Activated CD4-positive, alpha-beta T cell treated with anti-CD3 and anti-CD28 coated beads for 1 hour (primary cell): ENCODE measurements at places on chromosomes 7 and 10.
A peak's percentile ranks its signal among the peaks of the same experiment; 100 is the strongest.

DNA sequence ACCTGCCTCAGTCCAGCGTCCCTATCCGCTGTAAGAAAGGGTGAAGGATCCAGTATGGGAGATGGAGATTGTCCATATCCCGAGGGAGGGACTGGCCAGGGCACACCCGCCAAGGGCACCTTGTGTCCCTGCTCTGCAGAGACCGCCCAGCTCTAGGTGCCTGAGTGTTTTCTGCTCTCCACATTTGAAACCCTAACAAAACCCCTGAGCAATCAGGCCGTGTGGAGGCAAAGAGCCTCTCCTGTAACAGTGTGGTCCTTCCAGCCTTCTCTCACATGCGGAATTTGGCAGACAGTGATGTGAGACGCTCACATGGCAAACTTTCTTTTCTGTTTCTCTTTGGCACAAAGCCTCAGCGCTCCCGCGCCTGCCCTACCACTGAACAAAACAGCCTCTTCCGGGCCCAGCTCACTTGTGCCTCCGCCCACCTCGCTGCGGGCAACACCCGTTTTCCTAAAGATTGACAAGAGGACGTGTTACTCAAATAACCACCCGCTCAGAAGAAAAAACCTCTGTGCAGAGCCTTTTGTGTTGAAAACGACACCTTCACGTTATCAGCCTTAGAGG lies 514.8 kb downstream of the DNAJB6 start:
- peak; percentile 69 for DNase-seq

- DNase-seq: no peak
These were observed 15.5 kb upstream of the TRIL start for GRCh38 chr7:28973591-28973990.

- DNase-seq: no peak
These were observed 165.8 kb upstream of the DGKB start for GRCh38 chr7:15068324-15068723.

DNA sequence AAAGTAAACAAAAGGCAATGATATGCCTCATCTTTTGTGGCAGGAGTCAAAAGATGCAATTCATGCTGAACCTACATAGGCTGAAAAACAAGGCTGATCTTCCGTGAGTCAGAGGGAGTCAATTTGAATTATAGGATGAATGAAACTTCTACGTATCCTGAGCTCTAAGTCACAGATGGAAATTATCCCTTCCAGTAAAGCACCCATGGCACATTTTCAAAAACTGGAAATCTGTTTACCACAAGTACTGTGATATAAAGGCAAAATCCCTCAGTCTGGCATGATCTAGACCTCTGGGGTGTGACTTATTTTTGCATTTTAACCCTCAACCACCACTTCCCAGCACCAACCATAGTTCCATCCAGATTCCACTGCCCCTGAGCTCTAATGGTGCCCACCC lies 69.6 kb downstream of the NRG3 start:
- DNase-seq: no peak

GRCh38 chr7:106127984-106128780 lies 16.1 kb upstream of the SYPL1 start:
- DNase-seq: no peak

DNA sequence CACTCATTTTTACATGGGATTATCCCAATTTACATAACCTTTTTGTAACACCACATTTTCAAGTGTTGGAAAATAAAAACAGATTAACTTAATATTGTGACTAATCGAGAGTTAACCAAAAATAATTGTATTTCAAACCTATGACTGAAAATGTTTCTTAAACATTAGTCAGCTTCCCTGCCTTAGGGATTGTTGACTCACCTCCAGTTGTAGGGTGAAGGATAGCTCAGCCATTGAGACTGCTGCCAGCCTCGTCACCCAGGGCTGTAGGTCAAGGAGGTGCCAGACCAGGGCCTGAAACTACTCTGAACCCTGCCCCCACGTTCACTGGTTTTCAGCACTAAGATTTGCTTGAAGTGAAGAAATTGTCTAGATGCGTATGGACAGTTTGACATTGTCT lies 351.2 kb downstream of the GFRA1 start:
- no peak for DNase-seq

DNA sequence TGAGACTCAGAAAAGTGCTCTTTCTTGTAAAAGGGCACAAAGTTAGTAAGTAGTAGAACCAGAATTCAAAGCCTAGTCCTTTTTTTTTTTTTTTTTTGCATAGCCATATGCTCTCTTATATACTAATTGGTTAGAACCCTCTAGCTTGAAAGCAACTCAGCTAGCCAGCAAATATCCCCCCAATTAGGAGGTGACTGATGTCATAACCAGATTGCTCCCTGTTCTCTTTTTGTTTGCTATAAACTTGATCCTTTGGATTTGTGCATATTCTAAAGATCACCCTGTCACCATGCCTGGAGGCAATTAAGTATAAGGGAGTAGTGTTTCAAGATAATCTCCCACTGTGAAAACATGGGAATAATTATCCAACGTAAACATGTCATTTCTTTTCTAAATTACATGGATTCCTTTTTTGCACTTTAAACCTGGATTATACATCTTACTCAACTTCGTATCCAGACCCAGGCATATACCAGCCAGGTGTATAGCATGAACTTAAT lies 963.4 kb downstream of the CNTNAP2 start:
- DNase-seq: no peak

DNA sequence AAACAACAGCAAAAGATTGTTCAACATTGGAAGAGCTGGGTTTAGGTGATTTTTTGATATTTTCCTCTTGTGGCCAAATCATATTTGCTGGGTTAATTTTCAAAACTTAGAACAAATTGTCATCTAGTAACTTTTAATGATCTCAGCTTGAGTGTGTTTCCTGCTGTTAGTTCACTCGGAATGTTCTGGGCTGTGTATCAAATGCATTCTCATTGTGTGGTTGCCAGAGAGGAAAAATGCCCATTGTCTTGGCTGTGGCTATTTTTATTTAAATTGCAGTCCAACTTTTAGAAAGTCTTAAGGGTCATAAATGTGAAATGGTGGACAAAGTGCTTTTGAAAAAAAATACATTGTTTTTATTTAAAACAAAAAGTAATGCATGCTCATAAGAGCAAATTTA lies 542.0 kb downstream of the TNS3 start:
- DNase-seq: no peak

DNA sequence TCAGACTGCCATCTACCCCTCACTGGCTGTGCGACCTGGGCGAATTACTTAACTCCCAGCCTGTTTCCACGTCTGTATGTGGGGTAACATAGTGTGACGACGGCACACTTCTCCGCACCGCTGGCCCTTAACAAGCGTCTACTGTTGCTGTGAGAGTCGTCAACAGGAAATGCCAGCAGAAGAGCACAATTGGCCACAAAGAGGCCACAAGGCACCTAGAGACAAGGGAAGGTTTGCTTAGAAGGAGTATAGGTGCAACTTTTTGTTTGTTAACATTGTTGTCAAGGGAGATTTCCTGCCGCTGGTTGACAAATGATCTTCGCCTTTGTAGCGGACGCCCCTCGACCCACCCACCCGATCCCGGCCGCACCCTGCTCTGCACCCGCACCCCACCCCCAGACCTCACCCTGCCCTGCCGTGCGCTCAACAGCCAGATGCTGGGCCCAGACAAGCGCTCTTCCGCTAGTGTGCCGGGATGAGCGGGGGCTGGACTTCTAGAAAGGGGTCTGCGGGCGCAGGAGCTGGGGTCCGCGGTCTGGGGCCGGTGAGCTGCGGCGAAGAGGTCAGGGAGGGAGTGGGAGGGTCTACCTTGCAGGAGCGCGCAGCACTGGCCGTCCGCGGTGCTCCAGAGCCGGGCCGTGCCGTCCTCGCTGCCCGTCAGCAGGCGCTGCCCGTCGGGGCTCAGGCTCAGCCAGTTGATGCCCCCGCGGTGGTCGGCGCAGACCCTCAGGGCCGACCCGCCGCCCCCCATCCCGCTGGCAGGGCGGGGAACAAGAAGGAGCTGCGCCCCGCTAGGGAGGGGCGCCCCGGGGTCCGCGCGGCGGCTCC lies 785 bp downstream of the WDR86 start:
- peak; percentile 27 for DNase-seq

DNA sequence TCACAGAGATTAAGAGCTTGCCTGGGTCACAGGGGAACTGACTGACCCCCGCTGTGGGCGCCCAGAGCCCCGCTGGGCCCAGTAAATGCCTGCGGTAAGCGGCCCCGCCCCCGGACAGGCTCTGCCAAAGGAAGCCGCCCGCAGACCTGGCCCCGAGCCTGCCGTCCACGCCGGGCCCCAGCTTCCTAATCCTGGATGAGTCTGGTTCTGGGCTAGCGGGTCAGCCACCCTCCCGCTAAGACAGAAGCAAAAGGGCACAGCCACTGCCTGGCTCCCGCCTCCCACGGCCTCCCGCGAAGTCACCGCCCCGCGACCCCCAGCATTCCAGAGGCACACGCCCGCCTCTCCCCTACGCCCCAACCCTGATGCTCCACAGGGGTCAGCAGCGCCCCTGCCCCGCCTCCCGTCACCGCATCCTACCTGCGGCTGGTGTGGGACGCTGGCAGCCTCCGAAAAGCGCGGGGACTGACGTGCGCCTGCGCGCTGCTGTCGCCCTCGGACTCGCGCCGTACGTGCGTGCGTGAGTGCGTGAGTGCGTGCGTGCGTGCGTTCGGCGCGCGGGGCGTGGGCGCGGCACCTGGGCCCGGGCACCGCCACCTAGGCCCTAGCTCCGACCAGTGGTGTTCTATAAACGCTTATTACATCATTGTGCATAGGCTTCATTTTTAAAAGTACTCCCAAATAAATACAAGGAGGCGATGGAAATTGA lies at the start of gene FIGNL1:
Gene FIGNL1, minus strand, starts transcription at position 470 of the 709 bp plus-strand sequence. CDS start 3,063 bp downstream, outside the sequence.
- DNase-seq: peak; percentile 73

- no peak for DNase-seq
These were observed 1092.8 kb downstream of the SORCS3 start for GRCh38 chr10:105733924-105734323.

GRCh38 chr7:41699516-41699915 lies 3.4 kb downstream of the INHBA start:
- DNase-seq: no peak

DNA sequence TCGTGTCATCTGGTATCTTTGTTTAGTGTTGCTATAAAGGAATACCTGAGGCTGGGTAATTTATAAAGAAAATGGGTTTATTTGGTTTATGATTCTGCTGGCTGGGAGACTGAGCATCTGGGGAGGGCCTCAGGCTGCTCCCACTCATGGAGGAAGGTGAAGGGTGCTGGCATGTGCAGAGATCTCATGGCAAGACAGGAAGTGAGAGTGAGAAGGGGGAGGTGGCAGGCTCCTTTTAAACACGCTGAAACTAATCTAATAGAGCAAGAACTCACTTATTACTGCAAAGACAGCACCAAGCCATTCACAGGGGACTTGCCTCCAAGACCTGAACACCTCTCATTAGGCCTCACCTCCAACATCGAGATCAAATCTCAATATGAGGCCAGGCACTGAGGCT lies 11.3 kb downstream of the OIT3 start:
- DNase-seq: no peak

- DNase-seq: no peak
These were observed 885 bp upstream of the MET start for GRCh38 chr7:116671111-116671510.

DNA sequence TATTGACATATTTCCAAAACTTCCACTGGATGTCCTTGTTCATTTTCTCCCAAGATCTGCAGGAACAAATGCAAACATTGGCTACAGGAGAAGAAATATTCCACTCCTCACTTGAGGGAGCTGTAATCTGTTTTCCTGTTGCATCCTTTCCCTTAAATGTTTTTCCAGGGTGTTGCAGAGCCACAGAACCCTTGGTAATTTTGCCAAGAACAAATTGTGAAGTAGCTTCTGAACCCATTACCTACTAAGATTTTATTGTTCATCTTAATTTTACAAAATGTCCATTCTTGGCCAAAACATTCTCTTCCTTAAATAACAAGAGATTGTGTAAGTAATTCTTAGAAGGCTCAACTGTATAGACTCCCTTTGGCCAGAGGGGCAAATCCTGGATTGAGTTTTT lies 177.0 kb downstream of the GNAT3 start:
- DNase-seq: no peak
